ENCODE measurements at places on chromosomes 1 and 21.

DNA sequence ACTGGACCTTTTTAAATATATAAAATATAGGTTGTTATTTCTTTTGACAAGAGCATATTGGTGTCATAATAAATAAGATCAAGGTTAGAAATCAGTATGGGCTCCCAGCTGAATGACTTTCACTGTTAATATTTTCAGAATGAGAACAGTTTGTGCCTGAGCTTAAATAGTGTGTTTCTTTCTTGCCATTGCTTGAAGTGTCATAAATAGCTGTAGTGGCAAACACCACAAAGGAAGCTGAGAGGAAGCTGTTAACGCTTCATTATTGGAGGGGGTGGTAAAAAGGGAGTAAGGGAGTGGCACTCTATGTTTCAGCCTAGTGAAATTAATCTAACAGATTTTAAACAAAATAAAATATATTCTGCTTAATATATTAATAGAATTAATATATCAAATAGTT, 1089.8 kb upstream of the NCAM2 start:
- DNase-seq = no peak

- DNase-seq = no peak
Measured at GRCh38 chr1:61121631-61122030, 39.3 kb downstream of the NFIA start.

DNA sequence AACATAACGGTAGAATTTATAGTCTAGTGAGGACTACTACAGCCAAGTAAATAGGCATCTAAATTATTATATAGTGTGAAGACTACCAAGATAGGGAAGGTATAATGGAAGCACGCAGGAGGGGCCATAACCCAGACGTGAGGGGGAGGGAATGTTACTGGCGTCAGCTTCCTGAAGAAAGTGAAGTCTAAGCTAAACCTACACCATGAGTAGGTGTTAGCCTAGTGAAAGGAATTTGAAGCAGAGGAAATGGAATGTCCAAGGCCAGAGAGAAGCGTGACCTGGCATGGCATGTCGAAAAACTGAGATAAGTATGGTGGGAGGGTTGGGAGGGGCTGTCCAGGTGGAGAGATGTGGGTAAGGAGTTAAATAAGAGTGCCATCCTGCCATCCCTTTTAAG, 140.5 kb downstream of the SLC44A5 start:
- no peak for DNase-seq

DNA sequence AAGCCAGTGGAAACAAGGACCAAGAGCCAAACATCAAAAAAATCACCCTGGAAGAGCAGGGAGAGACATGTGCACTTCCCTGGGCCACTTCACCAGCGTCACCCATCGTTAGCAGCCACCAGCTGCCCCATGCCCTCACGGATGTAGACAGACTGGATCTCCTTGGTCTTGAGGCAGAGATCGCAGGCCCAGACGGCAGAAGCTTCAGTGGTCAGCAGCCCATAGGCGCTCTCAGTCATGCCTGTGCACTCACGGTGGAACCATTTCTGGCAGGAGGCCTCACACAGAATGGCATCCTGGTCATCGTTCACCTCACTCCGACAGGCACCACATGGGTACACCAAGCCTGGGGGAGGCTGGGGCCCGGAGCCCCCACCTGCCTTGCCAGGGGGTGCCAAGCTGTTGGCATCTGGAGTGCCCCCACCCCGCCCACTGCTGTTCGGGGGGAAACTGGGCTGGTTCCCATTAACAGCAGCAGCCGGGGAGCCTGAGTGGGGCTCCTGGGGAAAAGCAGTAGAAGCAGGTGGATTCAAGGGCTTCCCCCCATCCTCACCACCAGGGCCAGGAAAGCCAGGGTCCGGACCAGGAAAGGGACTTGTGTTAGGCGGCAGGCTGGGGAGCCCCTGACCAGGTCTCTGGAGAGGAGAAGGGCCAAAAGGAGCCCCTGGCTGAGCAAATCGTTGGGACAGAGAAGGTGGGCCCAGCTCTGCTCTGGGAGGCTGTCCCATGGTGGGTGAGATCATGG, 2.7 kb downstream of the PYGO2 start:
- no peak for DNase-seq

DNA sequence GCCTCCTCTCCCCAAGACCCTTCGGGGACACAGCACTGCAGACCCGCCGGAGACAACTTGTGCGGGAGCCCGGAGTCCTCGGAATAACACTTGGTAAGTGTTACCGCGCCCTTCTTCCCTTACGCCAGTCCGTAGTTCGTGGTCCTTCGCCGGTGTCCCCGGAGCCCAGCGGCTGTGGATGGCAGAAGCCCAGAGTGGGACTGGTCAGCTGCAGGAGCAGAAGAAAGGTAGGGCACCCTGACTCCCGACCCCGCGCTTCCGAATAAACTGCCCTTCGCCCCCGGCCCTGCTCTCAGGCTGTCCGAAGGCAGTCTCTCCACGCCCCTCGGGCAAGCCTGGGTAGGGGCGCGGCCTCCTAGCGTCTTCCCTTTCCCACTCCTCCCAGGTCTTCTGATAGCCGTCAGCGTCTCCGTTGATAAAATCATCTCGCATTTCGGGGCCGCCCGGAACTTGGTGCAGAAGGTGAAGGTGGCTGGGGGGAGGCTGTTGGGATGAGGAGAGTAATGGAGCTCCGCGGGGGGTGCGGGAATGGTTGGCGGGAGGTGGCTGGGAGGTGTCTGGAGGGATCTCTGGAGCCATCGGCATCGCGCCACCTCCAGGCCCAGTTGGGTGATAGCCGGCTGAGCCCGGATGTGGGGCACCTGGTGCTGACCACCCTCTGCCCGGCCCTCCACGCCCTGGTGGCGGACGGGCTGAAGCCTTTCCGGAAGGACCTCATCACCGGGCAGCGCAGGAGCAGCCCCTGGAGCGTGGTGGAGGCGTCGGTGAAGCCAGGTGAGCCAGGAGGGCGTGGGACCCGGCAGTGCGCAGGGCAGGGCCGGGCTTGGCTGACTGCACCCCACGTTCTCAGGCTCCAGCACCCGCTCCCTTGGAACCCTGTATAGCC, 4.3 kb downstream of the RUSC1 start:
- DNase-seq = peak; percentile 83

Data from ecto neural progenitor cell (in vitro differentiated cells).